ENCODE measurements at places on chromosomes 3 and 15.

DNA sequence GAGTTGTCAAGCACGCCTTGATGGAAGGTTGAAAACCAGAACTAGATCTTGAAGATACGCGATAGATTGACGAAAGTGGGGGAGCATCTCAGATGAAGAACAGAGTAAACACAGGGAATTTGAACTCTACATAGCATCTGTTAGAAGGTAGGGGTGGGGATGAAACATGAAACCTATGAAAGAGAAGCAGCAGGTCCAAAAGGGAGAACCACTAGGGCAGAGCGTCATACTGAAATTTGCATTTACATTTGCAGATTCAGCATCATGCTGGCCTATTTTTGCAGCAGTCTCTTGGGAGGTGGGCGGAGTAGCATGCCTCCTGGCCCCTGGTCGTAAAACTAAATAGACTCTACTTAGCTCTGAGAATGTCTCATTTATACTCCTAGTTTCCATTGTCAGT is 46.1 kb upstream of the RASGRP1 start:
- DNase-seq: no peak

- no peak for DNase-seq
Observed at GRCh38 chr3:193660171-193660570, 67.2 kb downstream of the OPA1 start.

GRCh38 chr3:160956785-160957184 is 148.4 kb downstream of the B3GALNT1 start:
- DNase-seq: no peak

- no peak for DNase-seq
Observed at GRCh38 chr15:42826251-42826890, 89.4 kb upstream of the CDAN1 start.

GRCh38 chr3:131216330-131216729 is 165.2 kb upstream of the NUDT16 start:
- no peak for DNase-seq

GRCh38 chr3:105375750-105376511 is 9.2 kb downstream of the ALCAM start:
- no peak for DNase-seq
